ENCODE measurements at places on chromosomes 7 and 10. TPM values are rescaled to one million over a fixed set of nuclear protein-coding genes. Genes with fewer than 3 reads are reported as not detected.

DNA sequence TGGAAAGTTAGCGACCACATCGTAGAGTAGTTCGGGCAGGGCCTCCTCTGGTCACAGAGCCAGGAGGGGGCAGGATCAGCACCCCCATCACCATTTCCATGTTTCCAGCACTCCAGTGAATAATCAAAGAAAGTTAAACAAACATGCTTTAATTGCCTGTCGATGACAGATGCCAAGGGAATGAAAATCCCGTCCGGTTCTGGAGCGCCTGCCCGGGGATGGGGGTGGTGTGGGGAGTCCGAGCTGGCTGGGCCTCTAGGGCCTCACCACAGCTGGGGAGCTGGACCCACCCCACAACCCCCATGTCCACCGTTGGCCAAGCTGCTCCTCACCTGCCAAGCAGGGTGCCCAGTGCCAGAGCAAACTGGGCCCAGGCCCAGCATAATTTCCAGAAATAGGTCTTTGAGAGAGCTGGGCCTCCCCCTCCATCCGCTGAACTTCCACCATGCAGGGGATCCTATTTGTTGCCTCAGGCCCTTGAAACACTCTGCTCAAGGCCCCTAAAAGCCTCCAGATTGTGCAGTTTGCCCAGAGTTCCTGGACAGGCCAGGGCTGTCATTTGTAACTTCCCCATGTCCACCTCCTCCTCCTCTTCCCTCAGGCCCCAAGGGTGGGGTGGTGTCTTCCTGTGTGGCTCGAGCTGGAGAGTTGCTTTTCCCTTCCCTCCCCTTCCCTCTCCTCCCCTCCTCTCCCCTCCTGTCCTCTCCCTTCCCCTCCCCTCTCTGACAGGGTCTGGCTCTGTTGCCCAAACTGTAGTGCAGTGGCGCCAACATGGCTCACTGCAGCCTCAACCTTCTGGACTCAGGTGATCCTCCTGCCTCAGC, 101.0 kb downstream of the MYL10 start:
- no peak for DNase-seq

DNA sequence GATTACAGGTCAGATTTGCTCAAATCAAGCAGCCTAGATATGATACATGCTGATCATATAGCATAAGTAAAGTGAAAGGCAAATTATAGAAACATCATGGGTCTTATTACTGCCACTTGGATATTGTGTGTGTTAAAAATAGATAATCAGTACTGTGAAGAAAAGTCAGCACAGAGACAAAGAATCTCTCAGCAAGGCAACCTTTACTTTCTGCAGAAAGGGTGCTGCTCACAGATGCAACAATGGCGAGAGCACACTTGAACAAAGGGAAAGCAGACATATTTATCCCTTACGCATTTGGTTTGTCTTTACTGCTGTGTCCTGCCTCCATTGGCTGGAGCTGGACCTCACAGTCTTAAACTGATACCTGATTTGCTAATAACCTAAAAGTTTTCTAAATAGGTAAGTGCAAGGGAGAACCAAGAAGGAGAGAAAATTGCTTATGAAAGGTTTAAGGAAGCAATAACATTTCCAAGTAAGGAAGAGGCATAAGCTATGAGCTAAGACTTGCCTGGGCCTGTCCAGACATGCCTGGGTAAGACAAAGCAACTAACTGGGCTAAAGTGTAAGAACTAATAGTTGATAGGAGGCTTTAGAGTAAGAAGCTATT, 1310.8 kb upstream of the LRRTM3 start:
- no peak for DNase-seq

DNA sequence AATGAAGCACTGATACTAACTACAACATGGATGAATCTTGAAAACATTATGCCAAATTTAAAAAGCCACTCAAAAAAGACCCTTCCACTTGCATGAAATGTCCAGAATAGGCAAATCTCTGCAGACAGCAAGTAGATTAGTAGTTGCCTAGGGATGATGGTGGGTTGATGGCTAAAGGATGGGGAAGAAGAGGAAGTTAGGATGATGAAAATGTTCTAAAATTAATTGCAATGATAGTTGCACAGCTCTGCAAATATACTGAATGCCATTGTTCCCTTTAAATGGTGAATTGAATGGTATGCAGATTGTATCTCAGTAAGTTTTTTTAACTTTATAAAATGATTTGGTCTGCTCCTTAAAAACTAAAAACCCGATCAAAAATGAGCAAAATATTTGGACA, 7.3 kb upstream of the LIPA start:
- no peak for DNase-seq

TMEM176A gene
- not detected for total RNA-seq

GRCh38 chr7:7988706-7989105, 20.1 kb downstream of the GLCCI1 start:
- DNase-seq: no peak

DNA sequence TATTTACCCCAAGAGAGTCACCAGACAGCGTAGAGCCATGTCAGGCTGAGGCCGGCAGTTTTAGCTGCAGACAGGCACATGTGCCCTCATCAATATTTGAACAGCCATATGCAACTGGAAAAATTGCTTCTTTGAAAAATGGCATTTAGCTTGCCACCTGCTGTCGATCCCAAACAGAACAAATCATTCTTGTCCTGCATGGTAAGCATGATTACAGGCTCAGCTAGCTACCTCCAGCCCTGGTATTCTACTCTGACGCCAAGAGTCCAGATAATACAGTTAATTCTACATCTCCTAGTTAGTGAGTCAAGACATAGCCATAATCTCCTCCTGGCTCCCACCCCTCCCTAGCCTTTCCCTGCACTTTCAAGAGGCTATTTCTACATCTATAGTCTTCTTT, 7.7 kb downstream of the CREB3L2 start:
- DNase-seq: no peak

PDIA4 gene
- 570 TPM for total RNA-seq

ERVW-1 gene
- total RNA-seq: not detected

- DNase-seq: peak; percentile 54
These were observed 248.8 kb upstream of the PTN start for GRCh38 chr7:137592232-137592896.

- DNase-seq: no peak
These were observed 782.7 kb upstream of the CELF2 start for GRCh38 chr10:10235003-10235402.

DNA sequence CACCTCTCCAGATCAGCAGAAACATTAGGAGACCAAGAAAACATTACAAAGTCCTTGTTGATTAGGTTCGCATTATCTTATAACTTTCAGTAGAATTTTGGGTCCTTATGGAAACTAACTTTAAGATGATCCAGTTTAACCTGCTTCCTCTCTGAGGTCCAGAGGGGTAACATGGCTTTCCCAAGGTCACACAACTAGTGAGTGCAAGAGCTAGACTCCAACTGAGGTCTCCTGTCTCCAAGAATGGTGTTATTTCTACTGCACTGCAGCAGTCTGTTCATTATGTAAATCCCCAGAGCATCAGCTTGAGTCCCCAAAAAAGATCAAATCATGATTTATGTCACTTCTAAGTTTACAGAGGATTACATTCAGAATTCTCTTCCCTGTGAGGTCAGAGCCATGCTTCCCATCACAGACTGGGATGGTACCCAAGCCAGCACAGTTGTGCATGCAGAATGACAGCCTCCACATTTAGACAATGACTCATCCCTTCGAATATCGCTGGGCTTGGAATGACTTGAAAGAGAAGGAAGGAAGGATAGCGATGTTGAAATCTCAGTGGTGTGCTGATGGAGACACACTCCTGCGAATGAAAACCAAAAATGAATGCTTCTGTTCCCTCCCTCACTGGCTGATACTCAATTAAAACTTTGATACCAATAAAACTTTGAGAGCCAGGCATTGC, 163.1 kb upstream of the PLXNA4 start:
- DNase-seq: no peak

DNA sequence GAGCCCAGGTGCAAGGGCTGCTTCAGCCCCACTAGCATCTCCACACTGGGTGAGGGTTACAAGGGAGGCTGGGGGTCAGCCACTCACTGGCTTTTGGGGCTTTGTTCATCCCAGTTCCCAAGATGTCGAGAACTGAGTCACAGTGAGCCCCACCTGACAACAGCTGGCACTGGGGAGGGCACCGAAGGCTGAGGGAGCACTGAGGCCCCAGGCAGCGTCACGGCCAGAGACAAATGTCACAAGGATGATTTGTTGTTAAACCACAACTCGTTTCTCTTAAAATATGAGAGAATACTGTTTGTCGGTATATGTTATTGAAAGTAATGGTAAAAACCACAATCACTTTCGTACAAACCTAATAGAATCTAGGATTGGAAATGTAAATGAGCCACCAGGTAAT, 219.9 kb downstream of the CELF2 start:
- DNase-seq: no peak

- no peak for DNase-seq
These were observed 539.6 kb downstream of the CNTNAP2 start for GRCh38 chr7:146655928-146656797.

ADCYAP1R1 gene
- total RNA-seq: 0.46 TPM

DNA sequence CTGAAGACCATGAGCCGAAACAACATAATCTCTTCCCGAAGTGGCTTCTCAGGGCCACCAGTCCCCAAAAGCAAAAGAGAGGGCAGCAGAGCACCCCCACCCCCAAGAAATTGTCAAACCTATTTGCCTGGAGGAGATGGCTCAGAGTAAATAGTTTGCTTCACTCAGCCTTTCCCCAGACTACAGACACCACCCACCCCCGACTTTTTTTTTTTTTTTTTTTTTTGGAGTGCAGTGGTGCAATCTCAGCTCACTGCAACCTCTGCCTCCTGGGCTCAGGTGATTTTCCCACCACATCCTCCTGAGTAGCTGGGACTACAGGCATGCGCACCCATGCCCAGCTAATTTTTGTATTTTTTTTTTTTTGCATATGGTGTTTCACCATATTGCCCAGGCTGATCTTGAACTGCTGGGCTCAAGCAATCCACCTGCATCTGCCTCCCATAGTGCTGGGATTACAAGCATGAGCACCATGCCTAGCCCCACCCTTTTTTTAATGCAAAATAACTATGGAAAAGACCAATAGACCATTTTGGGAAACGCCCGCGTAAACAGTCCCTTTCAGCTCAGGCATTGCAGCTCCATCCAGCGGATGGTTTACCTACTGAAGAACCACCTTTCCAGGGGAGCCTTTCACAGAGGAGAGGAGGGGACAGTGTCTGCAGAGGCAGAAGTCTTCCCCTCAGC, 9.7 kb downstream of the ZMIZ1 start:
- no peak for DNase-seq
